ENCODE measurements at places on chromosomes 16 and 17. TPM values are rescaled to one million over a fixed set of nuclear protein-coding genes. Genes with fewer than 3 reads are reported as not detected.

The RMI2 gene
- total RNA-seq = 37.1 TPM

The RAB26 gene
- total RNA-seq = 4.2 TPM

The KRTAP4-9 gene
- not detected for total RNA-seq

The KCNH6 gene
- not detected for total RNA-seq

The SLC6A2 gene
- total RNA-seq = not detected

Data from A549 treated with ZK216348 at 1 μM for 4 hours (cell line).